ENCODE measurements at places on chromosomes 2 and 18.

GRCh38 chr18:57077786-57078552 is 68.9 kb upstream of the BOD1L2 start:
- peak overlapping the region; percentile 75 for H3K27ac ChIP-seq
- H3K36me3 ChIP-seq, result no peaks in the 10 kb centered on the region
- DNase-seq, result peak; percentile 90
- peaks cover 15% of the 10 kb centered on the region for H3K27me3 ChIP-seq
- peaks cover 36% of the 10 kb centered on the region for H3K4me1 ChIP-seq

DNA sequence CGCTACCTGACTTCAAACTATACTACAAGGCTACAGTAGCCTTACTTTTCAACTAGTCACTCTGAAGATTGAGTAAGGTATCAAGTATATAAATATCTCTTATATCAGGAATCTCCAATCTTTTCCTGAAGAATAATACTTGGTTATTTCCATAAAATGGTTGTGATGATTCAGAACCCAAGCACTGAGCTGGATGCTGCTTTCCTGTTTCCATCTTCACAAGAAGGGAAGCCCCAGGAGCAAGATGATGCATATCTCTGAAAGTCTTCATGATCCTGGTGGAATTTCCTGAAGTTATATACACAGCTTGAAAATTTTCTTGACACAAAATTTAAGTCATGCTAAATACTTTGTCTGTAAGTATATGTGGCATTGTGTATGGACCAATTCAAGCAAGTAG is 243.9 kb upstream of the TANK start:
- no peak overlapping the region for H3K4me3 ChIP-seq
- H3K36me3 ChIP-seq, result no peaks in the 10 kb centered on the region
- H3K27me3 ChIP-seq, result peaks cover 1% of the 10 kb centered on the region
- H3K27ac ChIP-seq, result no peak overlapping the region
- H3K4me1 ChIP-seq, result no peaks in the 10 kb centered on the region
- no peak for DNase-seq

- peak overlapping the region; percentile 77 for H3K27ac ChIP-seq
- no peaks in the 10 kb centered on the region for H3K27me3 ChIP-seq
- peaks cover 50% of the 10 kb centered on the region for H3K4me1 ChIP-seq
- peaks cover 11% of the 10 kb centered on the region for H3K36me3 ChIP-seq
- H3K4me3 ChIP-seq, result no peak overlapping the region
Observed at GRCh38 chr2:68189991-68190784, 32.5 kb downstream of the PNO1 start.

DNA sequence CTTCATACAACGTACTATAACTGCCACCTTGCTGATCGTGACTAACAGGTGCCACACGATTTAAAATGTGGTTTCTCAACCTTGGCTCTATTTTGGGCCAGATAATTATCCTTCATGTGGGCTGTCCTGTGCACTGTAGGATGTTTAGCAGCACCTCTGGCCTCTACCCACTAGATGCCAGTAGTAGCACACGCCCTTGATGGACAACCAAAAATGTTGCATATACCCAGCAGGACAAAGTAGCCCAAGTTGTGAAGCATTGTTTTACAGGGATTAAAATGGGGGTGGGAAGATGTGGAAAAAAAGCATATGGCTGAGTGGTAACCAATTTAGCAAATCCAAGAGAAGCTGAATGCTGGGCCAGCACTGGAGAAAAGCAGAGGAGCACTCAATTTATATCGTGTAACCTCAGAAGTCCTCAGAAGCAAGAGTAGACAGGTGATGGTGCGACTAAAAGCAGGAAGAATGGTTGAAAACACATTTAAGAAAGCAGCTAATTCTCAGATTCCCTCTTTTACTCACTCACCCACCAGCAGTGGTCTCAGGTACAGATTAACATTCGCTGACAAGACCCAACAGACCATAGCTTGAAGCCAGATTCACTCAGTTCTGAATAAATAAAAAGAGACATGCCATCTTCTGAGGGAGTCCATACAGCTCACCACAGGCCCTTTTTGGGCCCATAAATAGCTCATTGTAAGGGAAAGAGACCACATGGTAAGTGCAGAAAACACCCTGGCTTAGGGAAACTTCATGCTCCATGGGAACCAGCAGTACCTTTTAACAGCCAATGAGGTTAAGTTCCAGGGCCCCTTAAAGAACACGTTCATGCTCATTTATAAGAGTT is 50.6 kb downstream of the RAPH1 start:
- H3K27me3 ChIP-seq, result no peaks in the 10 kb centered on the region
- H3K27ac ChIP-seq, result peak overlapping the region; percentile 13
- peaks cover 7% of the 10 kb centered on the region for H3K4me1 ChIP-seq

GRCh38 chr2:147644491-147644890 is 200.3 kb upstream of the ACVR2A start:
- no peaks in the 10 kb centered on the region for H3K36me3 ChIP-seq
- no peak for DNase-seq
- no peaks in the 10 kb centered on the region for H3K27me3 ChIP-seq

Measured in activated CD8-positive, alpha-beta T cell treated with anti-CD3 and anti-CD28 coated beads for 36 hours (primary cell).